ENCODE measurements at places on chromosomes 4 and X. TPM values are rescaled to one million over a fixed set of nuclear protein-coding genes. Genes with fewer than 3 reads are reported as not detected.

DNA sequence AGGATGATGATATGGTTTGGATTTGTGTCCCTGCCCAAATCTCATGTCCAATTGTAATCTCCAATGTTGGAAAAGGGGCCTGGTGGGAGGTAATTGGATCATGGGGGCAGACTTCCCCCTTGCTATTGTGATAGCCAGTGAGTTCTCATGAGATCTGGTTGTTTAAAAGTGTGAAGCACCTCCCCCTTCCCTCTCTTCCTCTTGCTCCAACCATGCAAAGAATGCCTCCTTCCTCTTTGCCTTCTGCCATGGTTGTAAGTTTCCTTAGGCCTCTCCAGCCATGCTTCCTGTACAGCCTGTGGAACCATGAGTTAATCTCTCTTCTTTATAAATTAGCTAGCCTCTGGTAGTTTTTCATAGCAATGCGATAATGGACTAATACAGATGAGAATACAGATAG is 19.7 kb upstream of the ALG13 start:
- DNase-seq: no peak

GRCh38 chr4:150045410-150045809 is 32.8 kb upstream of the DCLK2 start:
- DNase-seq: no peak

- peak; percentile 72 for DNase-seq
Measured at GRCh38 chr4:45554423-45554822, 569.4 kb downstream of the GABRG1 start.

GRCh38 chr4:158775091-158775651 is 6.3 kb downstream of the FNIP2 start:
- peak; percentile 68 for DNase-seq

- DNase-seq: peak; percentile 25
Measured at GRCh38 chrX:130174045-130174704, 2.4 kb downstream of the RAB33A start.

DNA sequence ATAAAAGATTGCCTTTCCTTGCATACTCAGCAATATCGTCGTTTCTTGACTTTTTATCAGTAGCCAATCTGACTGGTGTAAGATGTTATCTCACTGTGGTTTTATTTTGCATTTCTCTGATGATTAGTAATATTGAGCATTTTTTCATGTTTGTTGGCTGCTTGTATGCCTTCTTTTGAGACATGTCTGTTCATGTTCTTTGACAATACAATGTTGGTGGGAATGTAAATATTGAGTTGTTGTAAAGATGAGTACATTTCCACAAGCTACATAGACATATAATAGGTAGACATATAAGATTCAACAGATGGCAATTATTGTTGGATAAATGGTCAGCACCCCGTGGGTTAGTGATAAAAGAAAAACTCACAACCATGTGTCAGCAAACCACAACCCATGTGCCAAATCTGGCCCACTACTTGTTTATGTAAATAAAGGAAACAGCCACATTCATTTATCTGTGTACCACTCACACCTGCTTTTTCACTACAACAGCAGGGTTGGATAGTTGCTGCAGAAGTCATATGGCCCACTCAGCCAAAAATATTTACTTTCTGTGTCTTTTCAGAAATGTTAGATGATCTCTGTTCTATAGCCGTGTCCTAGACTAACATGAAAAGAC is 153.1 kb upstream of the VCX start:
- DNase-seq: no peak

GRCh38 chr4:94934201-94934600 is 176.4 kb downstream of the BMPR1B start:
- DNase-seq: peak; percentile 53

- peak; percentile 43 for DNase-seq
Measured at GRCh38 chr4:98828801-98829200, 100.1 kb downstream of the EIF4E start.

- peak; percentile 25 for DNase-seq
Measured at GRCh38 chr4:110310795-110311194, 112.4 kb upstream of the ELOVL6 start.

GRCh38 chr4:36255577-36255976 is 11.3 kb upstream of the ARAP2 start:
- DNase-seq: no peak

DNA sequence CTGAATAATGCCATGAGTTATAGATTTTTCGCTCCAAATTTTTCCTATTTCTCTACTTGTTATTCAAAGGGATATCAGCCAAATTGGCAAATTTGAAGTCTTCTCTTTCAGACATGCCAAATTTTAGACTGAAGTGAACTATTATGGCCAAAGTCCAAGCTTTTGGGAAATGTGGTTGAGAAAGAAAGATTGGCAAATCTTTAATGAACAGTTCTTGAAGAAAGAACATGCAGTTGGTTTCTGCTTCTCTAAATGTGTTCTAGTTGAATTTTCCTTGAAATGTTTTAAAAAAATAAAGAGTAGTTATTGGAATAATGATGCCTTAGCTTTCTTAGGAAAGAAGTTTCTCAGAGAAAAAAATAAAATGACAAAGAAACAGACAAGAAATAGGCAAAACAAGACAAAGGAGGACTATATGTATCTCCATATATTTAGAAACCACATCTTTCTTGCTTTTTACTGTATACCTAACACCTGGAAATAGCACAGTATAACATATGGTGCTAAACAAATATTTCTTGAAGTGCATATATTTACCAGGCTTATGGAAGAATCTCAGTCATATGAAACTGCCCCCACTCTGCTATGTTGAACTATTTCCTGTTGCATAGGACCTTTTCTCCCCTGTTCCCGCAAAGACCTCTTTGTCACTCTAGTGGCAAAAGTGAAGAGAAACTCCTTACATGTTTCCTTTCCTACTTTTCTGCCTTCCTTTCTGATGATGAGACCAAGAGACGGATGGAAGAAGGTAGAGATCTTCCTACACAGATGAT is 250.0 kb downstream of the ARHGAP24 start:
- no peak for DNase-seq

LUZP4 gene
- total RNA-seq: not detected

SLC2A9 gene
- 0.37 TPM for total RNA-seq

WDR17 gene
- total RNA-seq: 1.1 TPM

ARL9 gene
- not detected for total RNA-seq

MAGEA1 gene
- 15.2 TPM for total RNA-seq

FAM133A gene
- 0.20 TPM for total RNA-seq

All from HT1080 (cell line).